ENCODE measurements at places on chromosomes 1 and 21.

DNA sequence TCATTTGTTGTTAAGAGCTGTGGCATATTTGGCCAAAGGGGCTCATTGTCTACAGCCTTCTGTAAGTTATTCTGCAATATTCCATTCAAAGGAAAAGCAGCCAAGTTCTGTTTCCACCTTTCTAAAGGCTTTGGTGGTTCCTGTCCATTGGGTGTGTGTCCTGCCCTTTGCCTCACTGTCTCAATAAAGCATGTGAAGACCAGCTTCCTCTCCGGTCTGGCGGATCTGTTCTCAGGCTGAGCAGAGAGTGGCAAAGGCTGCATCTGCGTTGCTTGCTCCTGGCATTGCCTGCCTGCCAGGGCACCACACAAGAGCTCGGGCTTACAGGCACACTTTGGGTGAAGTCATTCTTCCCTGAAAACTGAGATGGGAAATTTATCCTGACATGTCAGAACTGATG, 34.9 kb downstream of the ST6GALNAC3 start:
- no peak for DNase-seq

- no peak for DNase-seq
Measured at GRCh38 chr21:43609501-43610340, 49.6 kb downstream of the HSF2BP start.

DNA sequence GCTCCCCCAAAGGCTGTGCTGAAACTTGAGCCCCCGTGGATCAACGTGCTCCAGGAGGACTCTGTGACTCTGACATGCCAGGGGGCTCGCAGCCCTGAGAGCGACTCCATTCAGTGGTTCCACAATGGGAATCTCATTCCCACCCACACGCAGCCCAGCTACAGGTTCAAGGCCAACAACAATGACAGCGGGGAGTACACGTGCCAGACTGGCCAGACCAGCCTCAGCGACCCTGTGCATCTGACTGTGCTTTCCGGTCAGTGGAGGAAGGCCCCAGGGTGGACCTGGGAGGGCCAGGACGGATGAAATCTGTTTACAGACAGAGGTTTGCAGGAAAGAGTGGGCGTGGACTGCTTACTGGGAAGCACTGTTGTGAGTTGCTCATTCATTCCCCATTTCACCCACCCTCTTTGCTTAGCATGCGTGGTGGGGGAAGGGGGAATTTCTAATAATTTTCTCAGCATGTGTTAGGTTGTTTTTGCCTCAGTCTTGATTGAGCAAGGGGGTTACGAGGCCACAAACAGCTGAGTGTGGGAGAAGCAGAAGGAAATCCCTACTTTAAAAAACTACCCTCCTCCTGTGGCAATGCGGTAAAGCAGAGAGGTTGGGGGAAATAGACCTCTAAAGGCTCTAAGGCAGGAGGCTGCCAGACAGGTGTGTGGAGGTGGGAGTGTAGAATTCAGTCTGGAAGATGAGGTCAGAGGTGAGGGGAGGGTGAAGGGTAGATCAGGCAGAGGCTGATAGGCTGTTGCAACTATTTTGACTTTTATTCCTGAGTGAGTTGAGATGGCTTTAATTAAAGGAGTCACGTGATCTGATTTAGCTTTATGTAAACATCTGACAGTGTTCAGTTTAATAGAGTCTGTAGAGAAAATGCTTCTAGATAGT, 1.3 kb downstream of the FCGR2A start:
- peak; percentile 85 for DNase-seq

DNA sequence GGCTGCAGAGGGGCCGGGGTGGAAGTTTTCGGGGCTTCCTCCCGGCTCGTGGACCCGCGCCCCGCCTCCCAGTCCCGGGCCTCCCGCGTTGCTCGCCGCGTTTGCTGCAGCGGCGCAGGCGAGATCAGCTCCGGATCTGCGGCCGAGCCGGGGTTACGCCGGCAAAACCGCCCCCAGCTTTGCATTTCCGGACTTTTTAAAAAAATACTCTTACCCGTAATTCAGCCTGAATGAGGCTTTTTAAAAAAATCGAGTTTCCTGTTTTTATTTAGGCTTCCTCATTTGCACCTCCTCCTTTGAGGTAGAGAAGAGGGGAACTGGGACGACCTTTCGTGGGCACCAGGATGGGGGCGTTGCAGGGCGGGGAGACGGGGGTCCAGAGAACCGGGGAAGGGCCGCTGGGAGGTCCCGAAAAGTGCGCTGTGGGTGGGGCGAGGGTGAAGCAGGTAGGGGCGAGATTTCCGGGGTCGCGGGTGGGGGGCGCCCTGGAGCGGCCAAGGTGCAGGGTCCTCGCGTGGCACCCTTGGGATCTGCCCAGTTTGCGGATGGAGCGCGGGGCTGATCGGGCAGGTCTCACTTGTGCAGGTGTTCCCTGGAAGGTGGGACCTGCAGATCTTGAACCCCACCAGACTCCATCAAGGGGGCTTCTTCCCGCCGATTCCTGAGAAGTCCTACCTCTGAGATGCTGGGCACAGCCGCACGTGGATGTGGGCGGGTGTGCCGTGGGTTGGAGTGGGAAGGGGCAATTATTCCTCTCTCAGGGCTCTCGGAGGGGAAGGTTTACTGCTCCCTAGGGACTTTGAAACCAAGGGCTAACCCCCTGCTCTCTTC, 1.1 kb downstream of the PIK3CD start:
- DNase-seq: no peak

DNA sequence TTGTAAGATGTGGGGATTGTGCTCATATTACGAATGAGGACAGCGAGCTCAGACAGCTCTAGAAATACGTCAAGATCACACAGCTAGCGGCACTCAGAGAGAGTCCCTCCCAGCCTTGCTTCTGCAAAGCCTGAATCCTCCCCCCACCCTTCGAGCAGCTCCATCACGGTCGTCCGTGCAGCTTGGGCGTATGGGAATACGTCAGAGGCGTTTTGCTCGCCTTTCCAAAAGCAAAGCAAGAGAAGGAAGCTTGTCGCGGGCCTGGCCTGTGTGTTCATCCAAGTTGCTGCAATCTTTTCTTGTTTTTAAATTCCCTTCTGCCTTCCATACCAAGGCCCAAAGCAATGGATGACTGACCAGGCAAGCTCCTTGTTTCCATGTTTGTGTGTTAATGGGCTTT, 125.5 kb upstream of the IRF2BP2 start:
- DNase-seq: no peak

DNA sequence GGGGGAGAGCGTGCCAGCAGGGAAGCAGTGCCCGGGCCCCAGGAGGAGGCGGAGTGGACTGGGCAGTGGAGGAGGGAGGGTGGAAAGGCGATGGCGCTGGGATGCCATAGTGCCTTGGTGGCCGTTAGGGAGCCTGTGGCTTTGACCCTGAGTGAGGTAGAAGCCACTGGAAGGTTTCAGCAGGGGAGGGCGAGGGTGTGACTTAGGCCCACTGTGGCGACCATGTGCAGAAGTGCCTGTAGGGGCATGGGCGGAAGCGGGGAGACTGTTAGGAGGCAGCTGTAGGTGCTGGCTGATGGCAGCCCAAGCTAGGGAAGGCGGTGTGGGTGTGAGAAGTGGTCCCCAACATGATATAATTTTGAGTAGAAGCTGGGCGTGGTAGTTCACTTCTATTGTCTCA, 28.2 kb downstream of the LHX4 start:
- no peak for DNase-seq

- DNase-seq: no peak
Measured at GRCh38 chr1:211833174-211833820, 2.7 kb upstream of the LPGAT1 start.

DNA sequence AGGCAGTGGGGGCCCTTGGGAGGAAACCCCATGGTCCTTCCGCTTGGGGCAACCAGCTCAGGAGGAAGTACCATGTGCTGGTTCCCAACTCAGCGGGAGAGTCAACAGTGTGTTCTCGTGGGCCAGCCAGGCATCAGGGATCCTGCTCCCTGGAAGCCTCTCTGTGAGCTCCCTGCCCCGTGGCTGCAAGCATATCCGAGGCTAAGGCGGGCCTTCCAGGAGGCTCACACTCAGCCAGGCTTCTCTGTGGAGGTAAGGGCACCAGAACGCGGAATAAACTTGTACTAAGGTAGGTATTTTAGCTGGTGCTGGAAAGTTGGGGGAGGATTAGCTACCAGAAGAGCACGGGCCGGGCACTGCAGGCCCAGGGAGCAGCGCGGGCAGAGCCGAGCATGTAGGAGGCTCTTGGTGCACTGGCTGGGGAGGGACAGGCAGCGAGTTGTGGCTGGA, 74.7 kb upstream of the POU3F1 start:
- DNase-seq: no peak

GRCh38 chr1:115526900-115527299, 114.9 kb upstream of the VANGL1 start:
- DNase-seq: no peak

- DNase-seq: peak; percentile 26
Measured at GRCh38 chr1:60073605-60074278, at the start of gene C1orf87. TSS of gene C1orf87 (minus strand) at chr1:60073770. CDS start at chr1:60072643, 1,127 bp downstream.

DNA sequence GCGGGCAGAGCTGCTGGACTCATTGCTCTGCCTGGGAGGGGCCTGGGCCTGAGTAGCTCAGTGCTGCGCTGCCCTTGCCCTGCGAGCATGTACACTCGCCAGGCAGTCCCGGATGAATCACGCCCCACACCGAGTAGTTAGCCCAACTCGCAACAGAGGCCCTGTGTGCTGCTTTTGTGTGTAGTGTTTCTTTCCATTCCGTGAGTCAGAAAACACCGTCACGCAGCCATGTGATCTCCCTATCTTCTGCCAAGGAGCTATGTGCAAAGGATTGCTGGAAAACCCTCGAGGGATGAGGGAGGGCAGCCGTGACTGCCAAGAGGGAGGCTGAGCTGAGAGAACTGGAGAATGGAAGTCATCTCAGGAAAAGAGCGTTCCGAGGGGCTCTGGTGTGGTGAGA, 37.3 kb downstream of the NENF start:
- no peak for DNase-seq

DNA sequence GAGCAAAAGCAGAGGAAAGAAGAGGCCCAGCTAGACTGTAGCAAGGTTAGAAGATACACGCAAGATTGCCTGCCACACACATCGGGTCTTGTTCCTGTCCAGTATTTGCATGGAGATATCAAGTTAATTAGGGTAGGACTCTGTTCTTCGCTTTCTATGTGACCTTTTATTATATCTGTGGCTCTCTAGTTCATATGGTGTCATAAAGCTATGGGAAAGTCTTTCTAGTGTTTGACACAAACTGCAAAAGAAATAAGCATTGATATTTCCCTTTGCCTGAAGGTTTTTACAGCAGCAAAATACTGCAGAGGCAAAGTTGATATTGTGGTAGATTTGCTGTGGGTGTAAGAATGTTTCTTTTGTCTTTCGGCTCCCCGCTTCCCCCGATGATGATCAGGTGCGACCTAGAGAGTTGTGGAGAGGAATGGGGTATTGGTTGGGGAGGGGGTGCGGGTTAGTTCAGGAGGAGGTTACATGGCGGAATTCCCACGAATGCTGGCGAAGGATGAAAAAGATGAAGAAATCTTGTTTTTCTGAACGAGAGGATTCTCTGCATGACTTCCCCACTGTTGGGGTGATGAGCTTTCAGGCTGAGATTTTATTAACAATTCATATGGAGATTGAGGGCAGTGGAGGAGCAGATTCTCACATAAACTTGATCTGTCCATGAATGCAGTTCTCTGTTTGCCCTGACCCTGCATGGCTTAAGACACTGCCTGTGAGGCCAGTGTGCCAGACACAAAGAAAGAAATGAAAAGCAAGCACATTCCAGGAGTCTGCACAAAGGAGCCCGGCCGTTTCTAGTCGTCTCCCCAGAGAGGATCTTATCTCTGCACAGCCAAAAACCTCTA, 550.2 kb downstream of the USP25 start:
- no peak for DNase-seq

- no peak for DNase-seq
Measured at GRCh38 chr1:5265438-5266075, 611.1 kb downstream of the AJAP1 start.

GRCh38 chr1:230246551-230246950, 179.5 kb downstream of the GALNT2 start:
- no peak for DNase-seq

- peak; percentile 67 for DNase-seq
Measured at GRCh38 chr1:203871114-203871880, 9.9 kb downstream of the SNRPE start.

DNA sequence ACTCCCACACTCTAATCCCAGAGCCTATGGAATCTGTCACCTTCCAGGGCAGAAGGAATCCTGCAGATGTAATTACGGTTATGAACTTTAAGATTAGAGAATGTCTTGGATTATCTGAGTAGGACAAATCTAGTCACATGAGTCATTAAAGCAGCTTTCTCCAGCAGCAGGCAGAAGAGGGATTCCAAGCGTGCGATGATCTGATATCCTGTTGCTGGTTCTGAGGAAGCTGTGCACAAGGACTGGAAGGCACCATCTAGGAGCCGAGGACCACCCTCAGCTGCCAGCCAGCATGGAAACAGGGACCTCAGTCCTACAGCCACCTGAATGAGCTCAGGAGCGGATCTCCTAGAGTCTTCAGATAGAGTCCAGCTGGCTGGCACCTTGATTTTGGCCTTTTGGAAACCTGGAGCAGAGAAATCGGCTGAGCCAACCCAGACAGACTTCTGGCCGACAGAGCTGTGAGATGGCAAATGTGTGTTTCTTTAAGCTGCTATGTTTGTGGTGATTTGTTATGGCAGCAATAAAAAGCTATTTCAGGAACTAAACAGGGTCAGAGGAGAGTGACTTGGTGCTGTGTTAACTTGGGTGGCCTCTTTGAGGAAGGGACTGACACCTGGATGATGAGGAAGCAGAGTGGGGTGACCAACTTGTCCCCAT, 34.5 kb downstream of the LRRN2 start:
- no peak for DNase-seq

- no peak for DNase-seq
Measured at GRCh38 chr1:200405264-200405663, 4.6 kb downstream of the ZNF281 start.

DNA sequence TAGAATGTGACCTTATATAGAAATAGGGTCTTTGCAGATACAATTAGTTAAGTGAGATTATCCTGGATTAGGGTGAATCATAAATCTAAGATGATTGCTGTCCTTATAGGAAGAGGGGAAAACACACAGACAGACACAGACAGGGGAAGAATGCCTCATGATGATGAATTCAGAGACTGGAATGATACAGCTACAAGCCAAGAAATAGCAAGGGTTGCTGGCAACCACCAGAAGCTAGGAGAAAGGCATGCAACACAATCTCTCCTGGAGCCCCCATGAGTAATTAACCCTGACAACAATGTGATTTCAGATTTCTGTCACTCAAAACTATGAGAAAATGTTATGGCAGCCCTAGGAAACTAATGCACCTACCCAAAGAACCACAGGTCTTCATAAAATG, 19.1 kb upstream of the PPIH start:
- peak; percentile 1 for DNase-seq

GRCh38 chr1:54137534-54138061, 15.2 kb downstream of the CDCP2 start:
- DNase-seq: no peak

DNA sequence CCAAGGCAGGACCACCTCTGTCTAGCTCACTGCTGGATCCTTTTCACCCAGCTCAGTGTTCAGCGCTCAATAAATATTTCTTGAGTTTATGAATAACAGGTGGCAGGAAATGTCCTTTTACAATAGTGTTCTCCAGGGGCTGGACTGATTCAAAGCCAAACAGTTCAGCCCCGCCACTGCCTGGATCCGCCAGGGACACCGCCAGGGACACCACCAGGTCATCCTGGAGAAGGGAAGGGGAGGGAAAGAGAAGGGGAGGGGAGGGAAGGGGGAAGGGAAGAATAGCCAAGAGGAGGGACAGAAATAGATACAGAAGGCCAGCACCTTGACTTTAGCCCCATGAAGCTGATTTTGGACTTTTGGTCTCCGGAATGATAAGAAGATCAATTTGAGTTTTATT, 255.6 kb downstream of the GRIK3 start:
- DNase-seq: no peak

- DNase-seq: no peak
Measured at GRCh38 chr1:234515411-234515810, 36.4 kb upstream of the TARBP1 start.

- DNase-seq: no peak
Measured at GRCh38 chr1:10771789-10772188, 24.7 kb downstream of the CASZ1 start.

- no peak for DNase-seq
Measured at GRCh38 chr1:60664086-60664625, 418.2 kb upstream of the NFIA start.

All from K562 (cell line).